Right forelimb (tissue), 1 donor: ENCODE measurements at places on chromosomes 3 and 15.

- DNase-seq = no peak
Observed at GRCh38 chr3:171156401-171157010, 130.0 kb upstream of the SLC2A2 start.

DNA sequence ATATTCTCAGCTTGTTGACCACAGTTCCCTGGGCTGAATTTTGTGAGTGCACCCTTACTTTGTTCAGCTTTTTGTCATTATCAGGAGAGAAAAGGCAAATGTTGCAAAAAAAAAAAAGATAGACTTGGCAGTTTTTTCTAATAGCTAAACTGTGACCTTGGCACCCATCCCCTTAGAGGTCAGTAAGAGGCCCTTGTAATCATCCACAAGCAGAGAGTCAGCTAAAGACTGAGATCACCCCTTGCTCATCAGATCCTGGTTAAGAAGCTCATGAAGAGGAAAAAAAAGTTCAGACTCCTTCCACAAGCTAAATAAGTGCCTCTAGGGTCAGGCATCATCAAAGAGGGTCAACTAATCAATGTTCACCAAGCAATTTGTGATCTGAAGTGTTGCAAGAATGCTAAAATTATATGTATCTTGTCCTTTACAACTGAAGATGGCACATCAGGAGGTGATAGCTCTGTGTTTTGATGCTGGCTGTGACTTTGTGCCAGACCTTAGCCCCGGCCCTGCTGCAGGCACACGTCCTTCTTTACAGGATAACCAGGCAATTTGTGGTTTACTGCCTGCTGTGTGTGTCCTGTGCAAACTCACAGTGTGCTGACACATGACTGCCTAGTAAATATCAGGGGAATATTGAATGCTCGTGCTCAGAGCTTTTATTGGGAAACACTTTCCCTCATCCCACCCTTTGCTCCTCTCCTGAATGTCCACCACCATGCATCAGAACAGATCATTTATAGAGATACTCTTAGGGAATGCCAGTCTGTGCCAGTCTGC is 262.9 kb downstream of the IL5RA start:
- no peak for DNase-seq

DNA sequence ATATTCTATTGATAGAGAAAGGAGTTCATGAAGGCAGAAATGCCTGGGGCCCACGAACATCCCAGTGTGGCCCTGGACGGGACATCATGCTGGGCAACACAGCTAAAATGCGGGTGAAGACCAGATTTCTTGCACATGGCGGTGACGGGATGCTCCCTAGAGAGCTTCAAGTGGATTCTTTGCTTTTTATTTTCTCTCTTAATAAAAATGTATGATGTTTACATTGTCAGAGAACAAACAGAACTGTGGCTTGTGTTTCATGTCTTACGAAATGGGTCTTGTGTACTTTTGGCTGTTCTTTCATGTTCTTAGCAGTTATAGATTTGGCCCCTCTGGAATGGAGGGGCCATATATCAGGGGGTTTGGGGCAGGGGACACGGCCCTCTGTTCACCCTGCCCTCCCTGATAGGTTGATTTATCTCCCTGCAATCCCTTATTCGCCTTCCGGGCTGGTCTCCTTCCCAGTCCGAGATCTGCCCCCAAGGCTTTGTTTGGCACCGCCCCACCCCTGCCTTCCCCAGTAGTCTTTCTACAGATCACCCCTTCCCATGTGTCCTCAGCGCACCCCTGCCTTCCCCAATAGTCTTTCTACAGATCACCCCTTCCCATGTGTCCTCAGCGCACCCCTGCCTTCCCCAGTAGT is 68.7 kb upstream of the CGNL1 start:
- no peak for DNase-seq

DNA sequence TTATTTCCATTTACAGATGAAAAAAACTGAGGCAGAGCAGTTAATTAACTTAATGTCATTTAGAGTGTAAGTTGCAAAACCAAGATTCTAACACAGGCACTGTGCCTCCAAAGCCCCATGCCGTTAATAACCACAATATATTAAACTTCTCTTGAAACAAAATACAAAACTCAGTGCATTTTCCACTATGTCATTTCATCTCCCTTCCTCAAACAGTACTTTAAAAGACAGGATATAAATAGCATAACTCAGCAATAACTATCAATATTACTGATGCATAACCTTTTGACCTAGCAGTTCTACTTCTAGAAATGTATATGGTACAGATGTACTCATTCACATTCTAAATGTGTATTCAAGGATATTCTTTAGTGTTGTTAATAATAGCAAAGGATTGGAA is 5.1 kb upstream of the TASOR start:
- no peak for DNase-seq

DNA sequence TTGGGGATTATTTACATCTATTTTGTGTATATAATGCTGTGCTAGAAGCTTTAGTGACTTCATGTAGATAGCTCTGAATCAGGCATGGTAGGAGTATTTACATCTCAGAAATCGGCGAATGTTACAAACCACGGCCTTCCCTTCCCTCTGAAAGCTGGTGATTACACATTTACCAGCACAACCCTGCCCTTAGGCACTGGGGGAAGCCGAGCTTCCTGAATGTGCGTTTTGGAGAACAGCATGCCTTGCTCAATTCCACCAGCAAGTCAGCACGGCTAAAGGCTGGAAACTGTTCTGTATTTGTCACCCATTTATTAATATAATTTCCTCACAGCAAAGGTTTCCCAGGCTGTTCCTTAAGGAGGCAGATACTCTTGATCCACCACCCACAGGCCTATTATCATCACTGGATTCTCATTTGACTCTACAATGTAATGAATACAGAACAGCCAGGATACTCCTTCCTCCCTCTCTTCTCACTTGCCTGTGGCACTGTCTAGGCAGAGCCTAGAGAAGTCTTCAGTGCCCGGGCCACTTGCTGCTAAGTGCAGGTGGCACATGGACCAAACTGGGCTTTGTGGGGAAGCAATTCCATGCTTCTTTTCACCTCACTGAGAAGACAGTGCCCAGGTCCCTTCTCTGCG is 55.2 kb upstream of the CACNA2D3 start:
- DNase-seq = no peak

DNA sequence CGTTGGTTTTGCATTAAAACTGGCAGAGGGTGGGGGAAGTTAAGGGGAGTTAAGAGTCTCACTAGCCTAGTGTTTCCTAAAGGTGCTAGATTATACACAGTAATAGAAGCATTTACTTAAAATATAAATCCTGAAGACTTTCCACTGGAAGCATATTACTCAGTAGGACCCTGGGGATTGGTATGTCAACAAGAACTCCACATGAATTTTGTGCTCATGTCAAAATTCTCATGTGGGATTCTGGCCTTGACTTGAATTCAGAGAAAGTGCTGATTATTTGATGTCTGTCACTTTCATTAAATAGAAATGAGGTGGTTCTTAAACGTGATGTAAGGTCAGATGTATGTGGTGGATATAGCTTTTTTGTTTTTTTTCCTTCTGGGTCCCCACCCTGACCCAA is 997.2 kb downstream of the TUSC7 start:
- no peak for DNase-seq

DNA sequence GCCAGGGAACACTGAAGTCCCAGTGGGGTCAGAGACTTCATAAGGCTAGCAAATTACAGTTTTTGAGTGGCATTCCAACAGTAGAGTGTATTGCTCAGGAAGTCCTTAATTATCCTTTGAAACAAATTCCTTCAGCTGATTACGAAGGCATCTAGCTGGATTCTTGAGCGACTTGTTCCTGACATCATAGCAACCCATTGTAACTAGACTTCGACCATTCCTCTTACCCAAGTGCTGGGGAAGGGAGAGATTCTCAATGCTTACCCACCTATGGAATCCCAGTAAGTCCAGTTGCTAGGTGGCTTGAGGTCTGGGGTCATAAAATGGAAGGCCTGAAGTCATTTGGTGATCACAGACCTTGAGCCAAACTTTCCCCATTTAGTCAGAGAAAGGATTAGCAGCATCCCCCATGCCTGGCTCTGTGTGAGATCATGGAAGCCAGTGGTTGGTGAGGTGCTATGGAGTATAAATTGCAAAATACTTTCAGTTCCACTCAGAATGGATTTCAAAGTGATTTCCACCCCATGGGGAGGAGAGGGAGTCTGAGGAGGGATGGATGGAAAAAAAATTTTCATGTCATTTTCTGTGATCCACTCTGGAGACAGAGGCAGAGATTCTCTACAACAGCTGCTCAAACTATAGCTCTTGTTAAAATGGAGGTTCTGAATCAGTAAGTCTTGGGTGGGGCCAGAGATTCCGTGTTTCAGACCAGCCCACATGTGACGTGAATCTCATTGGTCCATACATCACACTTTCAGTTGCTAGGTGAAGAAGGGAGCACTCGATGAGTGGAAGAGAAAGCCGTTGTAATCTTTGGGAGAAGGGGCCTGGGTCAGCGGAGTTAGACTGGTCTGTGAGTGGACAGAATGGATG is 45.7 kb downstream of the CD86 start:
- no peak for DNase-seq

- DNase-seq = no peak
Observed at GRCh38 chr15:62262305-62262941, 97.3 kb upstream of the C2CD4B start.

GRCh38 chr3:100277255-100277800 is 16.5 kb downstream of the TBC1D23 start:
- no peak for DNase-seq

- no peak for DNase-seq
Observed at GRCh38 chr3:53103397-53104296, 26.6 kb downstream of the RFT1 start.

DNA sequence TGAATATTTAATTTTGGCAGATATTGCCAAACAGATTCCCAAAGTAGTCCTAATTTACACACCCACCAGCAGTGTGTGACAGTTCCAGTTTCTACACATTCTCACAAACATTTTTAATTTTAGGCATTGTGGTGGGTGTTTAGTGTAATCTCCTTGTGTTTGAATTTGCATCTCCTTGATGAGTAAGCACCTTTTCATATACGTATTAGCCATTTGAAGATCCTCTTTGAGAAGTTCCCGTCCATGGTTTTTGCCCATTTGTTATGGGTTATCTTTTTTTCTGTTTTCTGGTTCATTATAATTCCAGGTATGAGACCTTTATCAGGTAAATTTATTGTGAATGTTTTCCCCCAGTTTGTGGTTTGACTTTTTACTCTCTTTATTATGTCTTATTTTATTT is 2.3 kb upstream of the TM4SF19 start:
- no peak for DNase-seq

GRCh38 chr3:33074217-33075067 is 22.5 kb downstream of the GLB1 start:
- peak; percentile 61 for DNase-seq

DNA sequence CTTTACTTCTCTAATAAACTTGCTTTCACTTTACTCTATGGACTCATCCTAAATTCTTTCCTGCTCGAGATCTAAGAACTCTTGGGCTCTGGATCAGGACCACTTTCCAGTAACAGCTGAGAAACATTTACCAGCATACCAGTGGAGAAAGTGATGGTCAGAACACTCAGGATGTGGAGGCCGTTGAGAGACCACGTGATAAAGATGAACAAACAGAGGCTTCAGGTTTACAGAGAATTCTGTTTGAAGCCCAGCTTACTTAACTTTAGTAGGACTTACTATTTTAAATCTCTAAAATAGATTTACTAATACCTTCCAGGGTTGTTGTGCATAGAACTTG is 57.0 kb downstream of the FRMD4B start:
- no peak for DNase-seq

DNA sequence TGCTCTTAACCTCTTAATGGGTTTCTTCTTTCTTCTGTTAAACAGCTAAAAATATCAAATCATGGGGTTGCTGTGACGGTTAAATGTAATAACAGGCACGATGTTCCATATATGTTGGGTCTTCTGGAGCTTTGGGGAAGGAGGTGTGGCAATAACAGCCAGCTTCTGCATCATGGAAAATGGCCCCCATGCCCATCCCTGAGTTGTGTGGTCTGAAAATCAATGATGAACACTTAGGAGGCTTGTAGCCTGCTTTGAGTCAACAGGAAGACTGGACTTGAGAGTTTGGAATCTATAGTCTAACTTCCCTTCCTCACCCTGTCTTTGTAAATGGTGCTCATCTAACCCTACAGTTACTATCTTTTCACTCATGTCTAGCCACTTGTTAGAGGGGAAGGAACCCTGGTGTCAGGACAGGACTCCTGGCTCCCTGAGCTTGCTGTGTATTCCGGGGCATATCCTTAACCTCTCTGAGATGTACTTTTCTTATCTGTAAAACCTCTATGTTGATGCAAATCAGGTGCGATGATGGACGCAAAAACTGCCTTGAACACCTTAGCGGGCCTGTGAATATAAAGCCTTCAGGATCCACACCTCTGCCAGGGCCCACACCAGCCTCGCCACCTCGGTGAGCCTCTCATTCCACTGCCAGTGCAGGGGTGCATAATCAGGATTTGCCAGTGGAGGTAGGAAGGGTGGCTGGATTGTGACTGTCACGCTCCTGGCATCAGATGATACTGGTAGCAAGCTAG is 27.5 kb downstream of the SMAD3 start:
- DNase-seq = no peak

- DNase-seq = no peak
Observed at GRCh38 chr3:31197941-31198340, 303.5 kb upstream of the GADL1 start.

DNA sequence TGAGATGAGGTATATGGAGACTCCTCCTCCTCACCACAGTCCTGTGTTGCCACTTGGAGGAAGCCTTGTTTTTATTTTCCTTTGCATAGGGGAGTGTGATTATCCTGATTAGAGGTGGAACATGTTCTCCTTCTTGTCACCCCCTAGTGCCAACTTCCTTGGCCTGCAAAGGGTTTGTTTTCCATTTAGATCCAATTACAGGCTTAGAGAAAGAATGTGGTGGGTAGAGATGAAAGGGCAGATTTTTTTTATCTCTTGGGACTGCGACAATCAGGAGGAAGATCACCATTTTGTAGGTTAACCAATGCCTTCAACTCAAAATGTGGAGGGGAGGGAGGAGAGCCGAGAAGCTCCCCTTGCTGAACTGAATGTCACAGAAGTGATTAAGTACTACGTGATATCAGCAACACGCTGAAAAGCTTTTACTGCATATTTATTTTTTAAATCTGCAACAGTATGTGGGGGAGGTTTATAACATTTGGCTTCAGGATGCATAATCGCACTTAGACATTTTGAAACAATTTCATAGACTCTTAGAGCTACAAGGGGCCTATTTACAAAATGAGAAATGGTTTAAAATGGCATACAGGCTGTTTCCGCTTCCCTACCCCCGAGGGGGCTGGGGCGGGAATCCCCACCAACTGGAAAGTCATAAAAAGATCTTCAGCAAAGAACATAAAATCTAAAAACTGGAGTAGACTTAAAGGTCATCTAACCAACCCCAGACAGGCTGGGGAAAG is 2.4 kb downstream of the LMCD1 start:
- DNase-seq = peak; percentile 63

DNA sequence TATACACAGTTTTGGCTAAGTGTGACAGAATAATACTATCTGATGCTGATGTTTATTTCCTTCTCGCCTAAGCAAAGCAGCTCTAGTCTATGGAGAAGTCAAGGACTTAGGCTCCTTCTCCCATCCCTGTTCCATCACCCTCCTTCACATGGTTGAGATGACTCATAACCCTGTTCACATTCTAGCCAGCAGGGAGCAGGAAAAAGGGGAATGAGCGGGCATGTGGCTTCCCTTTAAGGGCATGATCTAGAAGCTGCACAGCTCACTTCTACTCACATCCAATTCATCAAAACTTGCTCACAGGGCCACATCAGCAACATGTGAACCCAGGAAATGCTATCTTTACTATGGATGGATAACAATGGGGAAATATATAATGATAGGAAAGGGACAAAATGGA is 40.9 kb downstream of the CBLB start:
- DNase-seq = no peak

- DNase-seq = no peak
Observed at GRCh38 chr15:78641749-78642275, 802 bp upstream of the CHRNB4 start.

GRCh38 chr15:94080416-94080815 is 150.9 kb upstream of the MCTP2 start:
- DNase-seq = no peak
